ENCODE measurements at places on chromosomes 2 and 18.

GRCh38 chr2:155690785-155691184, 641.7 kb downstream of the NR4A2 start:
- no peak for DNase-seq

DNA sequence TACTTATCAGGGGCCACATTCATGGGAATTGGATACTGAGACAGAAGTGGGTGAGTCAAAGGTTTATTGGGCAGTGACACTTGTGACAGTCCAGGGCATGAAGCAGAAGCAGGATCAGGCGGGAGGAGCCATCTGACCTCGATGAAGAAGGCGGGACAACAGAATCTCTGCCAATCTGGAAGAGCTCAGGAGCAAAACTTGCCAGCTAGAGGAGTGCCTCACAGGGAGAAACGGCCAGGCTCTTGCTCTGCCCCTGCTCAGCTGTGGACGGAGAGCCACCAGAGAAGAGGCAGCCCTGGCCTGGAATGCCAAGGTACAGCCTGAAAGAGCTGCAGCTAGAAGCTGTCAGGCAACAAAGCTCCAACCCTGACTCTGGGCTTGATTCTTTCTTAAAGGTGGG, 16.9 kb downstream of the DAW1 start:
- no peak for DNase-seq

DNA sequence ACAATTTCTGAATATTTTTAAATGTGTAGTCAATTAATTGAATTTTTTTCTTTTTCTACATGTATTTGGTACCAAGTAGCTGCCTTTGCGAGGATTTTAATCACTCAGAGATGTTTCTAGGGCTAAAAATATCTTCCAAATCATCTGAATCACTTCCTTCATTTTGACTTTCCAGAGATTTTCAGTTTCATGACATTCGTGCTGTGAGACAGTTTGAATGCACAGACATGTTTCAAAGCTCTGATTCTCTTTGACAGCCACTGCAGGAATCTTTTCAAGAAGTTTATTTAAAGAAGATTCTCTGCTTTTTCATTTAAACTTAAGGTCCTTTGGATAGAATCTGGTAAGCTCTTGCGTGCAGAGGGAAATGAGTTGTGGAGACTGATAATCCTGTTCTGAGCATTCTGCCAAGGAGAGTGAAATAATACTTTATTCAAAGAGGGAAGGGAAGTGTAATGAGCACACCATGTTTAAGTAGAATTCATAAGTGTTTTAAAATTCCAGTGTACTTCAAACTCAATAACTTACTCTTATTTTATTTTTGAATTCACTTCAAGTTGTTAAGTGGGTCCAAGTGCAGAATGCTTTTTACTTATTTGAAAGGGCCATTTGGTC, 9.7 kb downstream of the CYBRD1 start:
- DNase-seq, result no peak

- DNase-seq, result no peak
These were observed 199.2 kb downstream of the KCNS3 start for GRCh38 chr2:18077704-18078103.

- no peak for DNase-seq
These were observed 189.5 kb downstream of the CTIF start for GRCh38 chr18:48728204-48728833.
